ENCODE measurements at places on chromosomes 1 and 21. TPM values are rescaled to one million over a fixed set of nuclear protein-coding genes. Genes with fewer than 3 reads are reported as not detected.

OR14A16 gene
- polyA plus RNA-seq = not detected

CASQ1 gene
- 0.99 TPM for polyA plus RNA-seq

TADA1 gene
- polyA plus RNA-seq = 22.4 TPM

CYB5RL gene
- 6.3 TPM for polyA plus RNA-seq

CFHR5 gene
- polyA plus RNA-seq = not detected

All from renal pelvis (tissue), 12 donors.